Stimulated activated CD8-positive, alpha-beta memory T cell treated with anti-CD3 and anti-CD28 coated beads, Interleukin-15, amount 100 ng/mL, for 24 hours (primary cell): ENCODE measurements at places on chromosomes 2 and 18.

DNA sequence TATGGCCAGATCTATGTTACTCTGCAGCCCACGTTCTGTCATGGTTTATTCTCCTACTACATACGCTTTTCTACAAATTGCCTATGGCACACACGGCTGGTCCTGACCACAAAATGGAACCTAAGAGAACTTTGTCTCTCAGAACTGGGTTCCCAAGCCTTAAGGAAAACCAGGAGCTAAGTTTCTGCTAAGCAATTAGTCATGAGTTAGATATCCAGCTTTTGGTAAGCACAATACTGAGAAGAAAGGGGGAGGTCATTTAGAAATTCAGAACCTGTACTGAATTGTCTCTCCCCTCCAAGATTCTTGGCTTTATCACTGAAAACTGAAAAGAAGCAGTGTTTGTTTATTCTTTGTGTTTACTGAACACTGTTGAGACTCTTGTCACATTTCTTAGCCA lies 283.5 kb upstream of the TANK start:
- DNase-seq, result no peak

DNA sequence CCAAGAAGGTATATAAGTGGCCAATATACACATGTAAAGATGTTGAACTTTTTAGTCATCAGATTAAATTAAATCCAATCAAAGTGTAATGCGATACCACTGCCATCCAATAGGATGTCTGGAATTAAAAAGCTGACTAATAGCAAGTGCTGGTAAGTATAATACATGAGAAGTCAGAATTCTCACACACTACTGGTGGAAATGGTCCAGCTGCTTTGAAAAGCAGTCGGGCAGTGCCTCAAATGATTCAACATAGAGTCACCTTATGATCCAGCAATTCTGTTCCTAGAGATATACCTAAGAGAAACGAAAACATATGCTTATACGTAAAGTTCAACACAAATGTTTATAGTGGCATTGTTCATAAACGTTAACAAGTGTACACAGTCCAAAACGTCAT lies 124.1 kb upstream of the MYT1L start:
- DNase-seq, result no peak

- DNase-seq, result no peak
Measured at GRCh38 chr2:55860832-55861231, 62.8 kb downstream of the EFEMP1 start.

- no peak for DNase-seq
Measured at GRCh38 chr2:217160103-217160743, 300.4 kb upstream of the TNP1 start.

DNA sequence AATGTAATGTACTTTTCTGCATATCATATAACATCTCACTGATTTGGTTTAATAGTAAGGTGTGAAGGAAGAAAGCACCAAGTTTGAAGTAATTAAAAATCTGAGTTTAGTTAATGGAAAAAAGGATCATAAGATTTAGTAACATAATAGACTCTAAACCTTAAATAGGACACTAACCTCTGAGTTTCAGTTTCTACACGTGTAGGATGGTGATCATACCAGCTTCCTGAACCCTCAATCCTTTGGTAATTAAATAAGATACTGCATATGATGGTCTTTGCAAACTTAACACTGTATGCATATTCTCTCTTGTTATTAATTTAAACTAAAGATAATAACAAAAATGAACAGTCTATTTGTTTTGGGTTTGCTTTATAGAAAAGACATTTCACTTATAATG lies 216.8 kb downstream of the NUP35 start:
- DNase-seq, result no peak

- DNase-seq, result no peak
Measured at GRCh38 chr2:24163601-24164000, 11.3 kb upstream of the FAM228A start.

DNA sequence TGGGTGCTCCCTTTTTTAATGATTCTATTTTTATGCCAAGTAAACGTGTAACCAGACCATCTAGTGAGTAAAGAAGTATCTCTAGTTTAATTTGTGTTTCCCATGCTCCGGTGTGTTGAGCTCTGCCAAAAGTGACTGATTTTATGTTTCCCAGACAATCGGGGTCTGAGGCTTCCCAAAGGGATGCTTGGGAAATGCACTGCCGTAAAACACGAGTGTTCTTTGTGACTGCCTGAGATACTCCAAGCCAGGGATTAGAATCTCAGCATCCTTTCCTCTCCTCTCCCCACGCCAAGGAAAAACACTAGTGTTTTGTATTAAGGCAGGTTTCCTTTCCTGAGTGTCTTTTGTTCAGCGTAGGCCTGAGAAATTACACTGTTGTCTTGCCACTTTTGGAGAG lies 180.5 kb upstream of the NRP2 start:
- DNase-seq, result no peak

GRCh38 chr2:40123746-40124145 lies 328.1 kb downstream of the SLC8A1 start:
- DNase-seq, result no peak

DNA sequence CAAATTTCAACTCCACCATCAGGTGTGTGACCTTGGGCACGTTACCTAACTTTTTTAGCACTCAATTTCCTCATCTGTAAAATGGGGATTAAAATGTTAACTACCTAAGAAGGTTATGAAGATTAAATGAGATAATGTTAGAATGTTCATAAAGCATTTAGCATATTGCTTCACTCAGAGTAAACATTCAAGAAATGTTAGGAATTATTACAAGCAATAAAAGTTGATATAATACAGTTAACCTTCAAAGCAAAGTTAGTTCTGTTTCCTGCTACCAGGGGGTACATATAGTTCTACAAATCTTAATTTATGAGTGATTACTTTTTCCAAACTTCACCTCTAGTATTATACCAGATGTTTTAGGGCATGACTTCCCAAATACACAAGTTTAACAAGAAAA lies 254.2 kb downstream of the PDE11A start:
- DNase-seq, result no peak

DNA sequence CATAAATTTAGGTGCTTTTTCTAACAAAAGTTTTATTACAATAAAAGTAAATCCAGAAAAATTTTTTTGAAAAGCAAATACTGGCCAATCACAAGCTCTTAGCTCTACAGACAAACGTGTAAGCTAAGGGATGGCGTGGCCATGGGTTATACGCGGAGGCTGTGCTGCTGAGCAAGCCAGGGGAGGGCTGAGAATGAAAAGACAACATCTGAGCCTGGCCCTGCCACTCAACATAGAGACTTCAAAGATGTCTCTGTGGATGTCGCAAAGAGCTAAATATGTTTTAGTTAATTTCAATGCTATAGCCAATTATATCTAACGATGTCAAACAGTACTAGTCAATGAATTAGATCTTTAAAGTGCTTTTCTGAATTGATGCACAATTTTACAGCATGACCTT lies 33.3 kb upstream of the NT5DC4 start:
- no peak for DNase-seq

GRCh38 chr2:110755491-110756078 lies 23.2 kb downstream of the ACOXL start:
- DNase-seq, result no peak

DNA sequence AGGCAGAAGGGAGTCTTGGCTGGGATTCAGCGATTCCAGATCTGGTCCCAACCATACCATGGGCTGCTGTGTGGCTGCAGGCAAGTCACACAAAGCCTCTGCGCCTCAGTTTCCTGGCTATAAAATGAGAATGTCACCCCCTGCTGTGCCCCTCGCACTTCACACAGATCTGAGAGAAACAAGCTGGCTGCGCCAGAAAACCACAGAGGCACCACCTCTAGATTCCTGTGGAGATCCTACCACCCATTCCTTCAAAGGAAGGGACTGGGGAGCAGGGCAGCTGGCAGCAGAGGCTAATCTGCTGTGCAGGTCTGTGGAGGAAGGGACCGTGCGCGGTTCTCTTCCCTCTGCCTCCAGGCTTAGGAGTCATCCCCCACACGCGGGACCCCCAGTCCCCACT lies 19.8 kb downstream of the NEURL3 start:
- DNase-seq, result no peak

DNA sequence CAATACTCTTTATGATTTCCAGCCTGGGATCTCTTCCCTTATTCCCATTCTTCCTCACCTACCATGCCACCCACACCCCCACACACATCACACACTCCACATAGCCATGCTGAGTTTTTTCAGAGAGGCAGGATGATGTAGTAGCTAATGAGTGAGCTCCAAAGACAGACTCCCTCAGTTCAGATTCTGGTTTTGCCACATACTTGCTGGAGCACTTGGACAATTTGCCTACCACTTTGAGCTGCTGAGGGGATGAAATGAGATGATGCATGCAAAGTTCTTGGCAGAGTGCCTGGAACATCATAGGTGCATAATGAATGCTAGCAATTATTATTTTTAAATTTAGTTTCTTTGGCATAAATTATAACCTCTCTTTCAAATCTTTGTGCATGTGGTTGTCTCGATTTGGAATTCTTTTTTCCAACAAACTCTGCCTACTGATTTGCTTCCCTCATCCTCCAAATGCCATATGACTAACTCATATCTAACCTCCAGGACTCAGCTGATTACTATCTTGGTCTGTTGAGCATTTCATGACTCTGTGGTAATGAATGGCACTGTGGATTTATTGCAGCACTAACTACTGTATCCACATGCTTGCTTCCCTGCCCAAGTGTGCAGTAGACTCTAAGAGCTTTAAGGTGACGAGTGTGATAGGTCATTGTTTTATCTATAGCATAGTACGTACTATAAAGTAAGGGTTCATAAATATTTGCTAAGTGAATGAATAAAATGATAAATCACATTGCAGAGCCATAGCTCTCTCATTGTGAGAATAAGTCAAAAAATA lies 99.1 kb downstream of the TACR1 start:
- DNase-seq, result no peak

DNA sequence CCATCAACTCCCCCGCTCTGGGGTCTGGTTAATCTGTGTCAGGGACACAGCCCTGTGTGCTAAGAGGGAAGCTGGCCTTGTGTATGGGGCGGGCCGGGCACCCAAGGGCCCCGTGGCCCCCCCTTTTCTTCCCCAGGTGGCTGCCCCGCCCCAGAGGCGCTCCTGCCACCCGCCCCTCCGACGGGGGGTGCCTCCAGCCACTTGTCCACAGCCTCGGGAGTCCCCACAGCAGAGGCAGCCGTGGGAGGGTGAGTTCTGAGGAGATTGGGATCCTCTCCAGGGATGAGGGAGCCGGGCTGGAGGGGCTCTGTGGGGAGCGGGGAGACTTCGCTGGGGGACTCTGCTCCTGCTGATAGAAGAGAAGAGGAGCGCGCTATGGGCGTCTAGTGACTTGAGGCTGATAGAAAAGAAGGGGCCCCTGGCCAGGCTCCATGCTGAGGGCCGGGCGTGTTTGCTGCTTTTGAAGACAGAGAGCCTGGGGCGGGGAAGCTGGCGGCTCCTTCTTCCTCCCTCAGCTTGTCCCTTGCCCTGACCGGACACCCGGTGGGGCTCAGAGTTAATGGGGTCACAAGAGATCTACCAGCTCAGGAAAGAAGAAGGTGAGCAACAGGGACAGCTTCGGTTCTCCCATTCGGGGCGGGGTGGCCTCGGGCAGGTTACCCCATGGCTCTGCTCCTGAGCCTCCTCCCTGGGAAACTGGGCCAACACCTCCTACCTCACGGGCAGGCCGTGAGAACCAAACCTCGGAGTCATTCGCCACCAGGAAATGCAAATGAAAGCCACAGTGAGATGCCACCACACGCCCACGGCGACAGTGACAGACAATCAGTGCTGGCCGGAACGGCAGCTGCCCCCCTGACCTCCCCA lies 89.4 kb upstream of the TAF1B start:
- no peak for DNase-seq

DNA sequence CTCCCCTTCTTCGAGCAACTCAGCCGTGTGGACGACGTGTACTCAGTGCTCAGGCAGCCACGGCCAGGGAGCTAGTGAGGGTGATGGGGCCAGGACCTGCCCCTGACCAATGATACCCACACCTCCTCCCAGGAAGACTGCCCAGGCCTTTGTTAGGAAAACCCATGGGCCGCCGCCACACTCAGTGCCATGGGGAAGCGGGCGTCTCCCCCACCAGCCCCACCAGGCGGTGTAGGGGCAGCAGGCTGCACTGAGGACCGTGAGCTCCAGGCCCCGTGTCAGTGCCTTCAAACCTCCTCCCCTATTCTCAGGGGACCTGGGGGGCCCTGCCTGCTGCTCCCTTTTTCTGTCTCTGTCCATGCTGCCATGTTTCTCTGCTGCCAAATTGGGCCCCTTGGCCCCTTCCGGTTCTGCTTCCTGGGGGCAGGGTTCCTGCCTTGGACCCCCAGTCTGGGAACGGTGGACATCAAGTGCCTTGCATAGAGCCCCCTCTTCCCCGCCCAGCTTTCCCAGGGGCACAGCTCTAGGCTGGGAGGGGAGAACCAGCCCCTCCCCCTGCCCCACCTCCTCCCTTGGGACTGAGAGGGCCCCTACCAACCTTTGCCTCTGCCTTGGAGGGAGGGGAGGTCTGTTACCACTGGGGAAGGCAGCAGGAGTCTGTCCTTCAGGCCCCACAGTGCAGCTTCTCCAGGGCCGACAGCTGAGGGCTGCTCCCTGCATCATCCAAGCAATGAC lies 4.8 kb downstream of the CTDSP1 start:
- no peak for DNase-seq

DNA sequence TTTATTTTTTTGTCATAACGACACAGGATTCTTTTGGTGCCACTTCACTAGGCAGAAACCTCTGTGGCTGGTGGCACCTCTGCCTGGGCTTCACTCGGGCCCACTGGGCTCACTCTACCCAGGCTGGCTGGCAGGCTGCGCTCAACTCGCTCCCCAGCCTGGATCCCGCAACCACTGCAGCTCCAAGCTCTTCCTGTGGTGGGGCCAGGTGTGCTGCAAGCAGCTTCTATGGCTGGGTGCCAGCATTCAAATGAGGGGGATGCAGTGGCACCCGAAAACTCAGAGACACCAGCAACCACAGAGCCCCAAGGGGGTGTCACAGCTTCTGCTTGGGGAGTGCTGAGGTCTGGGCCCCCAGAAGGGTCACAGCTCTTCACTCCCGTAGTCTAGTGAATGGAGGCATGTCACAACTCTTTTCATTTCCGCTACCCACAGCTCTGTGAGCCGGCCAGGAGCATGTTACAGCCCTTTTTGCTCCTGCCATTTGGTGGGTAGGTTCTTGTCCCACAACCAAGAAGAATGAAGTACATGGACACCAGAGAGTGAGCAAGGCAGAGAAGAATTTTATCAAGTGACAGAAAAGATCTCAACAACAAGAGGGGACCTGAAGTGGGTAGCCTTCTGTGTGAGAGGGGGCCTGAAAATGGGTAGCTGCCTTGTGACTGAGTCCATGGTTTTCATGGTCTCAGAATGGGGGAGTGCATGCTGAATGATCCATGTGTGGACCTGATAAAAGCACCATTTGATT lies 170.1 kb downstream of the UBR3 start:
- DNase-seq, result no peak

GRCh38 chr2:219126555-219126954 lies 34.1 kb downstream of the NHEJ1 start:
- no peak for DNase-seq
